ENCODE measurements at places on chromosomes 2 and 18.

GRCh38 chr2:11245322-11245721, 90.1 kb downstream of the SLC66A3 start:
- DNase-seq, result no peak

GRCh38 chr18:38759457-38759856, 1193.9 kb upstream of the CELF4 start:
- no peak for DNase-seq

- DNase-seq, result no peak
Measured at GRCh38 chr18:48391868-48392267, 17.3 kb downstream of the ZBTB7C start.

- no peak for DNase-seq
Measured at GRCh38 chr2:156561326-156561725, 125.1 kb downstream of the GPD2 start.

DNA sequence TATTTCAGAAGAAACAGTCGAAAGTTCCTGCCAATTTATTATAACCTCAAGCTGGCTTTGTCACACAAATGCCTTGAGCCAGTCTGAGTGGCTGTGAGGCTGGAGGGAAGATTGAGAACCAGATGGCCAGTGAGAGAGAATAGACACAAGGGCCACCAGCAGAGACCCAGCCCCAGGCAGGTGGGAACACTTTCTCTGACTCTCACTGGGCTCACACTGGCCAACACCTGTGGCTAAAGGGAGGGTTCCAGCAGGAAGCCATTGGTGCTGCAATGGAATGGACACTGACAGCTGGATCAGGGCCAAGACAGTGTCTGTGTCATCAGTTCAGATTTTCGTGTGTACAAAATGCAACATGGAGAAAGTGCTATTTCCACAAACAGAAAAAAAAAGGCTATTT, 29.9 kb downstream of the LOXHD1 start:
- no peak for DNase-seq

- no peak for DNase-seq
Measured at GRCh38 chr2:197304556-197305011, 6.0 kb downstream of the ANKRD44 start.
